ENCODE measurements at places on chromosomes 5 and 9.

DNA sequence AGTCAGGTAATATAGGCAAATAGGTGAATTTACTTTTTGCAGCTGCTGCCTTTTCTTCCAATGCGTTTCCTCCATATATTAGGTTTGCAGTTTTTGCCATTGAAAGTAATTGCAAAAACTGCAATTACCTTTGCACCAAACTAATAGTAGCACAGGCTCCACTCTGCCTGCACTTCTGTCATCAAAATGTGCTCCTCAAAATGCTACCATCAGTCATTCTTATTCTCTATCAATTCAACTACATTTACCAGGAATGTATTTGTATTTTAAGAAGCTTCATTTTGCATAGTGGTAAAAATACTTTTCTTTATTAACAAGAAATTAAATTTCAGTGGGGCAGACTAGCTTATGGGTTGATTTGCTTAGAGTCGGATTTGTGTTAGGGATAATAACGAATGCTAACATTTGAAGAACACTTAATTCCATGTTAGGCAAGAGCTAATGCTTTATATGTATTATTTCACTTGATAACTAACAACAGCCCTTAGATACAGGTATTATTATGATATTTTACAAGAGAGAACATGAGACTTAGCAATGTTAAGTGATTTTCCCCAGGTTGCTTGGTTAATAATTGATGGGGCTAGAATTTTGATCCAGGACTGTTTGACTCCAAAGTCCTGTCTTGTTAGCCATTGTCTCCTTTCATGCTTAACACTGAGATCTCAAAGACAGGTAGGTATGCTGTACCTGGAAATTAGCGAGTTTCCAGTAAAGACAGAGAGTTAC, 300.4 kb downstream of the MAN2A1 start:
- DNase-seq: no peak

- DNase-seq: peak; percentile 79
Observed at GRCh38 chr9:128702445-128702948, at the start of gene PKN3. PKN3 (plus strand) TSS chr9:128702503; CDS start chr9:128702916, 413 bp downstream.

DNA sequence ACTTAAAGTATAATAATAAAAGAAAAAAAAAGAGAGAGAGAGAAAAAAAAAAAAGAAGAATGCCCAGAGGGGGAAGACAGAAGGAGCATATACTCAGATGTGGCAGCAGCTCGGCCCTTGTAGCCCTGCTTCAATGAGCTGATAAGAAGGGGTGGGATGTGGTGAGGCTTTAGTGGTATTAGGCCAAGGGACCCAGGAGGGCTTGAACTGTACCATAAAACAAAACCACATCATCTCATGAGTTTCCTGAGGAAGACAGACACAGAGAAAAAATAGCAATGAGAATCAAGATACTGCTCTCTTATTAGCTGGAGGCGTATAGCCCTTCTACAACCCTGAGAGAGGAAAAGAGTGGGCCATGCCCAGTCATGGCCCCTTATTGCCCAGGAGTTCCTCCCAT, 72.8 kb downstream of the SLC1A1 start:
- no peak for DNase-seq

- DNase-seq: no peak
Observed at GRCh38 chr9:71910650-71911060, 338 bp downstream of the ABHD17B start.

DNA sequence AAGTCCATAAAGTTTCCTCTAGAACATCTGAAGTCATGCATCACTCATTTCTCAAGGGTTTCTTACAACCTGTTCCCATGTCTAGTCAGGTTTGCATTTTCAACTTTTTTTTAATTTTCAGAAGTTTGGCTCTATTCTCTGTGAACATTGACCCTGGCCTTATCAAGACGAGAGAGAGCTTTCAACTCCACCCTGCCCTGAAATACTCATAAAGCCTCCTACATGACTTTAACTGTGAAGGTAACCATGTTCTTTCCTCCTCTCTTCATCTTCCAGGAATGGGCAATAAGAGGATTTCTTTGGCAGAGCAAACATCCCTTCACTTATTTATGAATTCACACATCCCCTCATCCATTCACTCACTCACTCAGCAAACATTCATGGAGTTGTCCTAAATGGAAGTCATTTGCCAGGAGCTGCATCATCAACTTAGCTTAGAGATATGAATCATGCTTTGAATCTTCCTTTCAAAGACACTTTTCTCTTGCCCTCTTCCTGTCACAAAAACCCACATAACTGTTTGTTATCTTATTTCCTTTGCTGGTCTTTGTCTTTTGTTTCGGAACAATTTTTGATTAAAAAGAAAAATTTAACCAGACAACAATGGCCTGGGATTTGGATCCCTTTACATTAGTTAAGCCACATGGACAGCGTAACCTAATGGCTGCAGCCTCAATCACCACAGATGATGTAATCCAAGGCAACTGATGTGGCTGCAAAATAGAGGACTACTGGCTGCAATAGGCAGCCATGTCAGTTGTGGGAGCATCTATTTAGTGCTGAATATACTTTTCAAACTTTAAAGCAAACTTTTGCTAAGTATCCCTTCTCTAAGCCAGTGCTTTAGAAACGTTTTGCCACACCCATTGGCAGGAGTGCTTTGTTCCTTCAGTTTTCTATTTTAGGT, 43.0 kb upstream of the GNAQ start:
- DNase-seq: no peak

DNA sequence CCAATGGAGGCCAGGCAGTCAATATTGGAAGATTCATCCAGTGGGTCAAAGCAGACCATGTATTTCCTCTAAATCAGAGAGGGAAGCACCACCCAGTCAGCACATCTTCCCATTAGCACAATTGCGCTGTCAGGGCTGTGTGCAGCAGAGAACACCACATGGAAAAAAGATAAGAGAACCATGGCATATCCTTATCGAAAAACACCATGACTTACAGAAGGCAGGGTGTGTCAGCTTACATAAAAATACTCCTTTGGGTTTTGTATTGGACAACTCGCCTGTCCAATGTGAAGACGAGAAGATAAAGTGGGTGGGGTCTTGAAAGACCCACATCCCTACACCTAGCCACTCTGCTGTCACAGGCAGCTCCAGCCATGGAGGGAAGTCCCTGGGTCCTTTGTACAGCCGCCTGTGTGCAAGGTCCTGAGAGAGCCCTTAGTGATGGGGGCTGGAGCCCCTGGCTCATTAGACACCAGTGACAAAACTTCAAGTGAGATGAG, 71.9 kb upstream of the SPATA31E1 start:
- no peak for DNase-seq

DNA sequence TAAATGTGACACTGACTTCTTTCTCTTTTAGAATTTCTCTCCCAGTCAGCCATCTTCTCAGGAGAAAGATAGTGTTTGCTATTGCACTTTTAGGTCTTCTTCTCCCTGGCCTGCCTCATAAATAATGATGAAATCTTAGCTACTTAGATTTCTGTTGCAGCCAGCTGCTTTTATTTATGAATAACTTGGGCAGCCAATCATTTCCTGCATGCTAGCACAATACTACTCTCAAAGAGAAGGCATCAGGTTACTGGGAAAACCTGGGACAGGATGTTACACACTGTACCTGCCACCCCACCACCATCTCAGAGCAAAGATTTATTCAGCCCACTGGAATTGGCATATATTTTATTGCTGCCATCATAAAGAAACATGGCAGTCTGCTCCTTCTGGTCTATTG, 266.6 kb downstream of the PRELID2 start:
- DNase-seq: no peak

DNA sequence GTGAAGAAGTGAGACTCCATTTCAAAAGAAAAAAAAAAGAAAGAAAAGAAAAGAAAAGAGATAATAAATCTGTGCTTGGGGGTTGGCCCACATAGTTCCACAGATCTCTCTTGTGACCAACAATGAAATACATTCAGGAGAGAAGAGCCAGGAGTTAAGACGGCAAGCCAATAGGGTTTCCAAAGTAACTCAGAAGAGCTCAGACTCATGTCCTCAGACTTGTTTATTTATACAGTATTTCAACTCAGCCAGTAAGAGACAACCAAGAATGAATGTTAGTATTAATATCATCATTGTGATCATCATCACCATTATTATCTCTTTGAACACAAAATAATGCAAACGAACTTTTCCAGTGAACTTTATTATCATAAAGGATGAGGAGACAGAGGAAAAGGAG, 140.2 kb downstream of the GLIS3 start:
- DNase-seq: no peak

- DNase-seq: no peak
Observed at GRCh38 chr5:24606971-24607370, 37.8 kb downstream of the CDH10 start.

- DNase-seq: no peak
Observed at GRCh38 chr9:114364134-114365041, 23.4 kb downstream of the AKNA start.

DNA sequence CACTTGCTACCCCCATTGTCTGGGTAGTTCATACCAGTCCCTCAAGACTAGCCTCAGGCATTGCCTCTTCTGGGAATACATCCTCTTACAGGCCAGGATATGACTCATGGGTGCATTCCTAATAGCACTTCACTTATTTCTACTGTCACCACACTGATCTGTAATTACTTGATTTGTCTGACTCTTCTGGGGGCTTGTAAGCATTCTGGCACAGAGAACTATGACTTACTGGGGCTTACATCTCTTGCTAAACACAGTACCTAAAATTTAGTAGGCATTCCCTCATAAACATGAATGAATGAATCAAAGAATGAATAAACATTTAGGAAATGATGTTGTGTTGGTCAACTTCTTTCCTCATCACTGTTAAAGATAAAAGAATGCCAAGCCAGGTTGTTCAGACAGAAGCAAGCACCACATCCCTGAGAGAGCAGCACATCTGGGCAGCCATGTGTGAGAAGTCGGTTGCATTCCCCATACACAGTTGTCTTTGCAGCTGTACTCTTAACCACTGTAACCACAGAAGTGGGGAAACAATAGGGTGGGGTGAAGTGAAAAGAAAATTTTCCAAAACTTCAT, 27.6 kb downstream of the IL7R start:
- DNase-seq: peak; percentile 45

- DNase-seq: no peak
Observed at GRCh38 chr5:57779383-57780223, 297.0 kb upstream of the ACTBL2 start.

DNA sequence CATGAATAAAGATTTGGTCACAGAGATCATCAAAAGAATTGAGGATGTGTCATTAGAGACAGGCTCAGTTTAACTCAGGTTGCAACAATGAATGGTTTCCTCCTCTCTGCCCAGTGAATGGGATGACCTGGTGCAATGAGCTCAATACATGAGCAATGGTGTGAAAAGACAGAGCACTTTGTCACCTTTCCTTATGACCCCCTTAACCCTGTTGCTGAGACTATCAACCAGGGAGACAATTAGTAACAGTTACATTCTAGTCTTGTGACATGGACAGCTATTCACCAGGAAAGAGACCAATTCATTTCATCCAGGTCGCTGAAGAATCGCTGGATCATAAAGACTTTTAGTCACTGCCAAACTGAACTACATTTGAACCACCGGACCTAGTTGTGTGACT, 19.9 kb upstream of the CDH6 start:
- no peak for DNase-seq

- DNase-seq: no peak
Observed at GRCh38 chr5:164688437-164688836, 1183.0 kb downstream of the MAT2B start.

DNA sequence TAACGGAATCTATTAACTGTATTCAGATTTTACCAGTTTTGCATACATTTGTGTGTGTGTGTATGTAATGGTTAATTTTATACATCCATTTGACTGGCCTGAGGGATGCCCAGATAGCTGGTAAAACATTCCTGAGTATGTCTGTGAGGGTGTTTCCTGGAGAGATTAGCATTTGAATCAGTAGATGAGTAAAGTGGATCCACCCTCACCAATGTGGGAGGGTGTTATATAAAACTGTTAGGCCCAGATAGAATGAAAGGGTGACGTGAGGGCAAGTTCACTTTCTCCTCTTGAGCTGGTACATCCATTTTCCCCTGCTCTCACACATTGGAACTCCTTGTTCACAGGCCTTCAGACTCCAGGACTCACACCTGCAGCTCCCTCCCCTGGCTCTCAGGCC, 88.7 kb downstream of the EMB start:
- DNase-seq: no peak

- no peak for DNase-seq
Observed at GRCh38 chr5:138950421-138951031, 75.4 kb upstream of the LRRTM2 start.

- DNase-seq: no peak
Observed at GRCh38 chr9:73056245-73056644, 95.4 kb upstream of the ANXA1 start.

DNA sequence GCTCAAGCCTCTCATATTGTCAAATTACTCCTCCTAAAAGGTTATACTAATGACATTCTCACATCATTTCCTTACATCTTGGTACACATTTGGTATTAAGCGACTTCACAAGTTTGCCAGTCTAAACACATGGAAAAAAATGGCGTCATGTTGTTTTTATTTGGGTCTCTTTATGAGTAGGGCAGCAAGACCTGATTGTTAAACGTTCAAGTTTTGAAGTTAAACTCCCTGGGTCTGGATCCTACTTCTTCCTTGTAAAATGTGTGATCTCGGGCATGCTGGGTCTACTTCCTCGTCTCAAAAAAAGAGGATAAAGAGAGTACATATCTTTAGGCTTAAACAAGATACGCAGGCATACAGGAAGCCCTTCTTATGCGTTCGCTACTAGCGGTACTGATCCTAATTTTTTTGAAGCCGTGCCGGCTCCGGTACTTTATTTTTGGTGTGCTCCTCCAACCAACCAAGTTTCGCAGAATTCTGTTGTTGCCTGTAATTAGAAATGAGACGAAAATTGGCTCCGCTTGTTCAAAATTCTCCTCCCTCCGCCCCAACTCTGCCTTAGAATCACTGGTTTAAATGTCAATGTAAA, 596 bp upstream of the CDC37L1 start:
- DNase-seq: peak; percentile 54

- no peak for DNase-seq
Observed at GRCh38 chr9:124122321-124122720, 110.8 kb downstream of the LHX2 start.

- no peak for DNase-seq
Observed at GRCh38 chr9:108113596-108113995, 624.0 kb upstream of the KLF4 start.

DNA sequence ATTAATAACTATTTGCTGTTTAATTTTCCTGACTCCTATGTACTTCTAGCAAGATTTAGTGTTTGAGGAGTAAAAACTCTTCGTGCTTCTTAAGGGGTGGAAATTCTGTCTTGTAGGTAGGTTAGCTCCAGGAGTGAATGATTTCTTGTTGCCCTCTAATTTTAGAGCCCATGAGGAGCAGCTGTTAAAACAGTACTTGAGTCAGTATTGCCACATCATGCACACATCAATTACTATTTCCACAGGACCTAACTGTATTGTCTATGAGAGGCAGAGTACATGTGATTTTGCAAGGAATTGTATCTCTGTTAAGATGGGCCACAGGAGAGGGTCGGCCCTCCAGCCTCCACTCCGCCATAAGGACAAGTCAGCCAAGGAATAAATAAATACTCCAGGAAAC, 91.2 kb downstream of the PDZD2 start:
- no peak for DNase-seq

- DNase-seq: no peak
Observed at GRCh38 chr5:175516933-175517823, 38.8 kb downstream of the SFXN1 start.

DNA sequence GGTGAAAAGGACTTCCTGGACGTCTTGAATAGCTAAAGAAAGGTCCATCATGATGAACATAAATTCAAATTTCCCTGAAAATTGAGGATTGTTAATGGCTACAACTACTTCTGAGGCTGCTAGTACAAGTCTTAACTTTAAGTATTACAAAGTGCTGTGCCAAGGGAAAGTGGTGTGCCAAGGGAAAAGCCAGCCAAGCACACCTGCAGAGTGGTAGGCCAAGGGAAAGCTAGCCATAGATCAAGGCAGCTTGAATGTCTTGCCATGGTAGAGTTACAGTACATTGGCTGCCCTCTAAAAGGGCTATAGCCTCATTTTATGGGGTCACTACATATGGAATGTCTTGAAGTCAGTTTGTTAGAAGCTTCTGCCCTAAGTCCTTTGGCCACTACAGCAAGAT, 64.2 kb downstream of the SPEF2 start:
- no peak for DNase-seq

Measured in T-helper 1 cell (primary cell).